Cerebellum (tissue), 4 donors: ENCODE measurements at places on chromosomes 6 and 20. TPM values are rescaled to one million over a fixed set of nuclear protein-coding genes. Genes with fewer than 3 reads are reported as not detected.

The OR2B6 gene
- not detected for total RNA-seq

The ULBP2 gene
- 3.2 TPM for total RNA-seq

The PTGIS gene
- total RNA-seq = 9.7 TPM

The ATP6V1G2 gene
- 48.2 TPM for total RNA-seq

The BMP6 gene
- total RNA-seq = 8.3 TPM

The BLCAP gene
- 107 TPM for total RNA-seq

The BHLHE23 gene
- total RNA-seq = not detected

The COL20A1 gene
- 2.7 TPM for total RNA-seq

The LIN28B gene
- 2.3 TPM for total RNA-seq

The MICB gene
- total RNA-seq = 0.36 TPM

The CDSN gene
- not detected for total RNA-seq

The TAF4 gene
- 18.1 TPM for total RNA-seq

The PAK5 gene
- 27.8 TPM for total RNA-seq

DNA sequence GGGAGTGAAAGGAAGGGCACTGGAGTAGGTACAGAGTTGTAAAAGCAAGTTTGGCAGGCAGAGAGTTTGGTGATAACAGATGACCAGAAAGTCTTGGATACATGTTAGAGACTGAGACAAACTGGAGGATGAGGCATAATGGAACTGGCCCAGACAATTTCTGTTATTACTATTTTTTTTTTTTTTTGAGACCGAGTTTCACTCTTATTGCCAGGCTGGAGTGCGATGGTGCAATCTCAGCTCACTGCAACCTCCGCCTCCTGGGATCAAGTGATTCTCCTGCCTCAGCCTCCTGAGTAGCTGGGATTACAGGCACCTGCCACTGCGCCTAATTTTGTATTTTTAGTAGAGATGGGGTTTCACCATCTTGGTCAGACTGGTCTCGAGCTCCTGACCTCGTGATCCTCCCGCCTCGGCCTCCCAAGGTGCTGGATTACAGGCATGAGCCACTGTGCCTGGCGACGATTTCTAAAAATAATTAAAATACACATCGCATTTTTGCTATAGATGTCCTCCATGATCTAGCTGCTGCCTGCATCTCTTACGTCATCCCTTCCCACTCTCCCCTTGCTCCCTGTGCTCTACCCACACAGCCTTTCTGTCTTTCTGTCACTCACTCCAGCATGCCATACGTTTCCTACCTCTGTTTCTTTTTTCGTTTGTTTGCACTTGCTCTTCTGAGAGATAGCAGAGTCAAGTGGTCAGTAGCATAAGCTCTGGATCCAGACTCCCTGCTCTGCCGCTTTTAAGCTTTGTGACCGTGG is 23.5 kb downstream of the MAPK14 start:
- no peak for DNase-seq

DNA sequence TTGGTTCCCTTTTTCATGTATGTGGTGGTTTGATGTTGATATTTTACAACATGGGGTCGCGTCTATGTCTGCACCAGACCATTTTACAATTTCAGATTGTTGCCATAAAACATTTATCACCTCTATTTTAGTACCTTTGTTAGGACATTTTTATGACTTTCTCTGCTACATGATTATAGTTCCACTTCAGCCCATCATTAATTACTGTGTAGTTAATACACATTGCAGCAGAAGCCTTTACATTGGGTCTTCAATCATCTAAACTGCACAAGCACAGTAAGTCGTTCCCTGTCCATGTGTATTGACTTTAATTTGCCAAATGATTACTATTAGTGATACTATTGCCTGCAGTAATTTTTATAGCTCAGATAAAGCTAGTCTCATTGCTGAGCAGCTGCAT is 15.7 kb upstream of the TMEM217 start:
- no peak for DNase-seq

DNA sequence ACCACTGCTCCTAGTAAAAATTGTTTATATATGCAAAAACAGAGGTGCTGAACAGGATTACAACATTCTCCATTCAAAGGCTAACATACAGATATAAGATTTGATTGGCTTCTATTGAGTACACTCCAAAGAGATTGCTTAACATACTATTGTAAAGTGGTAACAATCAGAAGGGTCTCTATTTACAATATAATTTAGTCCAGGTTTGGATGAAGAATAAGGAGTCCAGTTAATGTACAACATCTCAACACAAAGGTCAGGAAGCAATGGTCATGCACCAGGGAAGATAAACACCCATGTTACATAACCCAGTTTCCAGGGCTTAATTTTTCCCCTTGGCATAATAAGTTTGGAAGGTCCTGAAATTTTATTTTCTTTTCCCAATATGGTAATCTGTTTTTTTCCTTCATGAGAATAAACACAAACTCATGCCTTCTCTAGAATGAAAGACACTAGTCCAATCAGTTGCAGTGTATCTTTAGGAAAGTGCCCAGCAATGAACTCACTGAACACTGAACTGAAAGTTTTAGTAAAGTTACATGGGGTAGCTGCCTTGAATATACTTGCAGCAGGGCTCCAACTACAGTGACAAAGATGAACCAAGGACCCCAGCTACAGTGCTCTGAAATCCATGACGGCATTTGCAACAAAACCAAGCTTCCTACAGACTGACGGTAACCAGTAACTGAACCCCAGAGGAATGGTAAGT is 255.3 kb upstream of the GJE1 start:
- DNase-seq = no peak

- DNase-seq = no peak
These were observed 950 bp downstream of the PEDS1 start for GRCh38 chr20:50152394-50153152.

DNA sequence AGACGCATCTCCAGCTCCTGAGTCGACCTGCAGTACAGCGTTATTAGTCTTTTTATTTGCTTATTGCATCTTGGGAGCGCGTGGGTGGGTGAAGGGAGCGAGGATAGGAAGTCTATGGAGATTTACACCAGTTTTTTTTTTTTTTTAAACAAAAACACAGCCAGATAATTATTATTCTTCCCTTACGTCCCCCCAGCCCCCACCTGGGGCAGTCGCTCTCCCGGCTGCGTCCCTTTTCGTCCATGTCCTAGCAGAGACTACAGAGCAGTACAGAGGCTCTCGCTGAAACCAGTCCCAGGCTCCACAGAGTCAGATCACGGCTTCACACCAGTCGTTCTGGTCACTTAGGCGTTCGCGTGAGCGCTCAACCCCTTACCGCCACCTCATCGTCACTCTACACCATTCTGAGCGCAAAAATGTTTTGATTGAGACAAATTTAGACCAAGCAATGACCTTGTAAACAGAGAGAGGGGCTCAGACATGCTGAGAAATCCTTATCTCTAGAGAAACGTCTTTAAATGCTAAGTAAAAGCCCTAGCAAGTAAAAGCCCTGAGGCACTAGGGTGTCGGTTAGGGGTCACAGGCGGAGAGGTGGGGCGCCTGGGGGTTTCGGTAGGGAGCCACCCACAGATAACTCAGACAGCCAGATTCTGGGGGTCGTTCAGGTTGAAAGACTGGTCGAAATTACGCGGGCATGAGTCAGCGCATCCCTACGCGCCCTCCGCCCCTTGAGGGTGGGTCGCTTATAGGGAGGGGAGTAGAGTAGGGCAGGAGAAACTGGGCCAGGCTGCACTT is 975 bp upstream of the PPT2 start:
- peak; percentile 64 for DNase-seq

- no peak for DNase-seq
These were observed 213.1 kb downstream of the PREX1 start for GRCh38 chr20:48614593-48615274.

DNA sequence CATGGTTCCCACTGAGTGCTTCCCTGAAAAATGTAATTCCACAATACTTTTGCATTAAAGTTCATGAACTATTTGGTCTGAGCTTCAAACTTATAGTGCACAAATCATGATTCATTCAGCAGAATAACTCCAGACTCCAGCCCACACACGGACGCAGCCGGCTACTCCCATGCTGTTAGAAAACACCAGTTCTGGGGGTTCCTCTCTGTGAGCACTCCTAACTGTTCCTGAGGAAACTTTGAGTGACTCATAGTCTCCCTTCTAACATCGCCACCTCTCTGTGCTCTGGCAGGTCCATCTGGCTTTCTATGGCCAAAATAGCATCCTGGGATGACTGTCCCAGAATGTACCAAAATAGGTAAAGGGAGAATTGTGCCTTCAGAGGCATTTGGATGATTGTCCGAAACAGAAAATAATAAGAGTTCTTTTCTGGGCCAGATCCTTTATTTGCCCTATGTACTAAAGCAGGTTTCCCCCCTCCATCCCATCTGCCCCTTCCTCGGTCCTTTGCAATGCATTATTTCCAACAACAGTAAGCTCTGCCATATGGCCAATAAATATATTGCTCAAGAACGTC is 32.3 kb upstream of the LY86 start:
- DNase-seq = no peak

DNA sequence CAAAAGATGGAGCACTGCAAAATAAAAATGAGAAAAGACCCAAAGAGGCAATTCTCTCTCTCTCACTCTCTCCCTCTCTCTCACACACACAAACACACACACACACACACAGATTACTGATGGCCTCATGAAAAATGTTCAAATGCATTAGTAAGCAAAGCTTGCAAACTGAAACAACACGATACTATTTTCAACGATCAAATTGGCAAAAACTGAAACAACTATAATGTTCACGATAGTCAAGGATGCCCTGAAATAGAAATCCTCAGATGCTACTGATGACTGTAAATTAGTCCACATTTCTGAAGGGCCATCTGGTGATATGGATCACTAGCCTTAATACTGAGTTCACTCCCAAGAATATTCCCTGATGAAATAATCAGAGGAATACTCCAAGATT is 100.8 kb downstream of the TRERF1 start:
- no peak for DNase-seq

GRCh38 chr6:97215157-97215769 is 67.8 kb downstream of the MMS22L start:
- peak; percentile 12 for DNase-seq

DNA sequence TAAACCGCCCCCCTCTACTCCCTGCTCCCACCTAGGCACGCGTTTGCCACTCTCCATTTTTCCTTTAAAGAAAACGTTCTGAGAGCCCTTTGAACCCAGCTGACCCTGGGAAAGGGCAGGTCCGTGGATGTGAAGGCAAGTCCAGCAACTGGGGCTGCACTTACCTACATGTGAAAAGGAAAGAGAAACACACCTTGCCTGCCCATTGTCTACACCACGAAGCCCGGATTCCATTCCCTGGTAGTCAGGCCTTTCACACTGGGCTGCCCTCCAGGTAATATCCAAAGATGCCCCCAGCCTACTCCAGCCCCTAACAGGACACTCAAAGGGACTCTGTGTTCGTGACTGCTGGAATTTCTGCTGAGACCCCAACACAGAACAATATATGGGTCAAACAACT is 94.4 kb downstream of the CD83 start:
- DNase-seq = no peak

- no peak for DNase-seq
These were observed 65.6 kb downstream of the PLG start for GRCh38 chr6:160767647-160768019.

DNA sequence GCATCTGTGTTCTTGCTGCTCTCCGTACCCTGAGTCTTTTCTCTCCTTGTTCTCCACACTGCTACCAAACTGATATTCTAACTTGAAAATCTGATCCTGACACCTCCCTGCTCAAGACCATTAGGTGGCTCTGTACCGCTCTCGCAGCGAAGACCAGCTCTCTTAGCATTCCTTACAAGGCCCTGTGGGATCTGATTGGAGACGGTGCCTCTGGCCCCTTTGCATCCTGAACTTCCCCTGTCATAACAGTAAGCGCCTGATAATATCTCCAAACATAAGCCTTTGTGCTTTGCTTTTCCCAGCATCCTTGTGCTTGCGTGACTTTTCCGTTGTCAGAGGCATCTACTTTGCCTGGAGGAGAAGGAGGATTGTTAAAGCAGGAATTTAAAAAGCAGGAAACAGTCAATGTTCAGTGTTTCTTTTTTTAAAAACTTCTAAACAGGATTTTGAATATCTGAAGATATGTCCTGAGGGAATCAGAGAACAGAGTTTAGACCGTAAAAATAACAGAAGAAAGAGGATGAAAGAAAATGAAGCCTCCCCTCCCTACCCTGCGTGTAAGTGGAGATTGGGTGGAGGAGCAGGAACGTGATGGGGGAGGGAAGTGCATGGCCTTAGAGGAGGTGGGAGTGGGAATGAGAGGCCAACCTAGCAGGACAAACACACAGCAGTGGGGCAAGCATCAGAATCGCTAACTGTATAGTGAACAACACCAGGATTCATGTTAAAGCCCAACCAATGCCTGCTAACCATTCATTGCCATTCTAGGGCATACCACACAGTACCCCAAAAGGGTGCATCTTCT is 89.2 kb upstream of the STMND1 start:
- no peak for DNase-seq

GRCh38 chr6:150334790-150335783 is 33.7 kb upstream of the IYD start:
- DNase-seq = peak; percentile 58

DNA sequence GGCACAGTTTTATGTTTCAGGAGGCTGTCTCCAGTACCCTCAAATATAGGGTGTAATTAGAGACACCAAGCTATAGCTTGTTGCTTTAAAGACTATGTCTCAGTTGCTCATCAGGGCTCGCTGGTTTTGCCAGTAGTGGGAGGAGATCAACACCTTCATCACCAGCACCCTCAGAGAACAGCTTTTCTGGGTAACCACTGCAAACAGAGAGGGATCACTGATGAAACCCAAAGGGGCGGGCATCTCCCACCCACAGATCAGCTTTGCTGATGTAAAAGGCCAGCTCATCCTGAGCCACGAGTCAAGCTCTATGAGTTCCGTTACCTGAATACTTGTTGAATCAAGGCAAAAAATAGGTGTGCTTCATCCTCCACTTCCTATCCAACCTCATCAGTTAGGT is 187.7 kb downstream of the AIG1 start:
- no peak for DNase-seq

DNA sequence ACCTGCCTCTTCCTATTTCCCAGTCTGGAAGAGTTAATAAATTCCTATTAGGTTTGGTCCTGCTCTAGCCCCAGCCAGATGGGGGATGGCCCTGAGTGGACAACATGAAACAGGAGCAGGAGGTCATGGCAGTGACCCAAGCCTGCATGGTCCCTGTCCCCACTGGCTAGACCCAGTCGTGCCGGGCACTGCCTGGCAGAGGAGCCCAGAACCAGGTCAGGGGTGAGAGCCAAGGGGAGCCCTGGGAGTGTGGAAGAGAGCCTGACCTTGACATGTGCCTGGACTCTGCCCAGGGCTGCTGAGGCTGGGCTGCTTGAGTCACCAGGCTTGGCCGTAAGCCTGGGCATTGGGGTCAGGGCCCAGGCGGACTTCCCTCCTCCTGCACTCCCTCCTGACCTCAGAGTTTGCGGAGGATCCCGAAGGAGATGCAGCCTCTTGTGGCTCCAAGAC is 3.6 kb downstream of the AVP start:
- DNase-seq = no peak
